ENCODE measurements at places on chromosomes 2 and 18. TPM values are rescaled to one million over a fixed set of nuclear protein-coding genes. Genes with fewer than 3 reads are reported as not detected.

The CHRNG gene
- not detected for total RNA-seq

DNA sequence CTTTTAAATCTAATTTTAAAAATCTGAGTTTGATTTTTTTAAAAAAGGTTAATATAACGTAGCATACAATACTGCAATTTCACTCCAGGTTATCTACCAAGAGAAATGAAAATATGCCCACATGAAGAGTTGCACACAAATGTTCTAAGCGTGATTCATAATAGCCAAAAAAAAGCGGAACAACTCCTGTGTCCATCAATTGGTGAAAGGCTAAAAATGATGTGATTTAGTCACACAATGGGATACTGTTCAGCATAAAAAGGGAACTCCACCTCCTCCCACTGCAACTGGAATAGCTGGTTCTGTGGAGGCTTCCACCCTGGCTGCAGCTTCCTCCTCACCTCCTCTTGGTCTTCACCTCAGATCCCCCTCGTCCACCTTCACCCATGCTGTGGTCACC, 132.8 kb downstream of the PIK3C3 start:
- no peak for DNase-seq

The EIF2AK3 gene
- total RNA-seq = 12.9 TPM

The XDH gene
- 47.4 TPM for total RNA-seq

- DNase-seq = no peak
Measured at GRCh38 chr18:40326985-40327384, 1628.0 kb upstream of the PIK3C3 start.

The DIS3L2 gene
- total RNA-seq = 22.3 TPM

The HOXD3 gene
- not detected for total RNA-seq
